Activated CD4-positive, alpha-beta T cell treated with anti-CD3 and anti-CD28 coated beads, Interleukin-10, Interleukin-2, amounts not matched to agents 100 ng/mL and 50 ng/mL, durations not matched to agents 16 hours and 8 hours (primary cell): ENCODE measurements at places on chromosomes 5 and 9.

- DNase-seq = peak; percentile 20
Observed at GRCh38 chr9:121748074-121748473, 96.6 kb downstream of the DAB2IP start.

- DNase-seq = no peak
Observed at GRCh38 chr5:175015028-175015685, 290.8 kb downstream of the MSX2 start.

DNA sequence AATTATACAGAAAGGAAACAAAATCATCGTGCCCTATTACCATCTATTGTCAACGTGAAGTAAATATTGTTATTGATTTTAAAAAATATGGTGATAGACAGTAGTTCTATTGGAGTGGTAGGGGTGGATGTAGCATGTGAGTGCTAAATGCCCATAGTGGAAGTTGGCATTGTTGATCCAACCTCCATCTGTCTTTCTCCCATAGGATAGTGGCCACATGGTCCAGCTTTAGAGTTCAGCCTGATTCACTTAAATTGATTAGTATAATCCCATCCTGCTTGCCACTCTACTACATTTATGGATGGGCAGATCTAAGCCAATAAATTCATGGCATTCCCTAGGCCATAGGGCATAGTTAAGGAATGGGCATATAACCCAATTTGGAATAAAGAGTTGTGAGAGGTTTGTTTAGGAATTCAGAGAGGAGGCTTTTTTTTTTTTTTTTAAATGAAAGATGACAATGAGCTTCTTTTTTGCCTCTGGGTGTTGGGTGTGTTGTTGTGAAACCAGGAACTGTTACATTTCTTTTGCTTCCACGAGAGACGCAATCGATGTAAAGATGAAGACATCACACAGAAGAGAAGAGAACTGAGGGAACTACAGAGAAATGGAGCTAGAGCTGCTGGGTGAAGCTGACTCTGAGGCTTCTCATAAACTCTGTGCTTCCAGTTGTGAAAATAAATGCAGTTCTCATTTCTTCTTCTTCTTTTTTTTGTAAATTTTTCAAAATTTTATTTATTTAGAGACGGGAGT lies 12.5 kb upstream of the CHD1 start:
- no peak for DNase-seq

DNA sequence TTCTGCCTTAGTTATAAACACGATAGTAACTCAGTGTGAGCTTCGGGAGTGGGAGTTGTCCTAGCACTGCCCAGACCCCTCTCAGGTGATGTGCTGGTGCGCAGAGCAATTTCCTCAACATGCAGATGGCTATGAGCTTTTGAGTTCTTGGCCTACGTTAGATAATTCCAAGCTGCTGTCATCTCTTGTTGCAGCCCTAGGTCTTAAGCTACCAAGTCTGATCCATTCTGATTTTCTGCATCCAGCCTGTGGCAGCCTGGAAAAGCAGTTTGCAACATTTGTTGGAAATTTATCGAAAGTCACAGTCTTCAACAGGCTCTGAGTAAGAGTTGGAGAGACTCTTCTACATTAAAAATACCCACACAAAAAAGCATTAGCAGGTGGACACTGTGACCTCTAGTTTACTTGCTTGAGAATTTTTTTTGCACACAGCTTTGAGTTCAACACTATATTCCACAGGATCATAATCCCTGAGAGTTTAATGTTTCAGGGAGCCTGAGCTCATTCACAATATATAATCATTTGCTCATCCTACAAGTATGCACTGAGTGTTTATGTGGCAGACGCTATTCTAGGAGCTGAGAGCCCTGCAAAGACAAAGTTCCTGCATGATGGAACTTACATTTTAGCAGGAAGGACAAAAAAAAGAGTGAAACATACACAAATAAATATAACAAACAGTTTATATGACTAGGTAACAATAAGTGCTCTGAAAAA lies 91.6 kb downstream of the UBE2QL1 start:
- no peak for DNase-seq

GRCh38 chr9:6605202-6605601 lies 40.3 kb downstream of the GLDC start:
- DNase-seq = peak; percentile 26
